Activated T-cell treated with anti-CD3 and anti-CD28 coated beads for 24 hours (primary cell): ENCODE measurements at places on chromosomes 13 and 19.

DNA sequence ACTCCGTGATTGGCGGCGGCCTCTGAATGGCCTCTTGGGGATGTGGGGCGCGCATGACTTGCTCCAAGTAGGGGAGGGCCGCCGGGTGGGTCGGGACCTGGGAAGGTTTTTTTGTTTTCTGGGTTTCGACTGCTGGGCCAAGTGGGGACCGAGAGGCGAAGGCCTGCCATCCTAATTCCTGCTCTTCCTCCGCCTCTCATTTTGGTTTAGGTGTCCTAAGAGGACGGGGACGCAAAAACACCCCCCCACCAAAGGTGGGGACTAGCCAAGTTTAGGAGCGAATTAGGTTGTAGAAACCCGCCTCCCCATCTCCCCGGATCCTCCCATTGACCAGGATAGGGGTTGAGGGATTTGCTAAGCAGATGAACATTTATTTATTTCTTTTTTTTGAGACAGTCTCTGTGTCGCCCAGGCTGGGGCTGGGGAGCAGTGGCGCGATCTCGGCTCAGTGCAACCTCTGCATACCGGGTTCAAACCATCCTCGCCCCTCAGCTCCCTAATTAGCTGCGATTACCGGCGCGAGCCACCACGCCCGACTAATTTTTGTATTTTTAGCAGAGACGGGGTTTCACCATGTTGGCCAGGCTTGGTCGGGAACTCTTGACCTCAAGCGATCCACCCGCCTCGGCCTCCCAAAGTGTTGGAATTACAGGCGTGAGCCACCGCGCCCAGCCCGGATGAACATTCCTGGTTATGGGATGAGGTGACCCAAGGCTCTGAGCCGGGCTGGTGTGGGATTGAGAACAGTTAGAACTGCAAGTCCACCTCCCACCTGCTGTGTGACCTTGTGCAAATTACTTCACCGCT, 838 bp downstream of the PPP2R1A start:
- DNase-seq, result no peak

DNA sequence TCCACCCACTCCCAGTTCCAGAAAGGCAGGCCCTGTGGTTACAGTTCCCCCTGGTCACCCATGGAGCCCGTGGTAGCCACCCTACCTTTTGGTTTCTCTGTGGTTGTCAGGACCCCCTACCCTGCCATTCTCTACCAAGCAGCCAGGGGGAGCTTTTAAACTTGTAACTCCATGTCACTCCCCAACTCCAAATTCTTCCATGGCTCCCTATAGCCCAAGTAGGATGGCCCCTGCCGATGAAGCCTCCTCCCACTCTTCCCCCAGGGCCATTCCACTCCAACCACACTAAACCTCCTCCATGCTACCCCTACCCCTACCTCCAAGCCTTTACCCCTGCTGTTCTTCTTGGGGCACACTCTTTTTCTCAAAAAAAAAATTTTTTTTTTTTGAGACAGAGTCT, 2.2 kb downstream of the S1PR2 start:
- DNase-seq, result no peak

- peak; percentile 46 for DNase-seq
These were observed 13.5 kb upstream of the TPM4 start for GRCh38 chr19:16062789-16063188.

DNA sequence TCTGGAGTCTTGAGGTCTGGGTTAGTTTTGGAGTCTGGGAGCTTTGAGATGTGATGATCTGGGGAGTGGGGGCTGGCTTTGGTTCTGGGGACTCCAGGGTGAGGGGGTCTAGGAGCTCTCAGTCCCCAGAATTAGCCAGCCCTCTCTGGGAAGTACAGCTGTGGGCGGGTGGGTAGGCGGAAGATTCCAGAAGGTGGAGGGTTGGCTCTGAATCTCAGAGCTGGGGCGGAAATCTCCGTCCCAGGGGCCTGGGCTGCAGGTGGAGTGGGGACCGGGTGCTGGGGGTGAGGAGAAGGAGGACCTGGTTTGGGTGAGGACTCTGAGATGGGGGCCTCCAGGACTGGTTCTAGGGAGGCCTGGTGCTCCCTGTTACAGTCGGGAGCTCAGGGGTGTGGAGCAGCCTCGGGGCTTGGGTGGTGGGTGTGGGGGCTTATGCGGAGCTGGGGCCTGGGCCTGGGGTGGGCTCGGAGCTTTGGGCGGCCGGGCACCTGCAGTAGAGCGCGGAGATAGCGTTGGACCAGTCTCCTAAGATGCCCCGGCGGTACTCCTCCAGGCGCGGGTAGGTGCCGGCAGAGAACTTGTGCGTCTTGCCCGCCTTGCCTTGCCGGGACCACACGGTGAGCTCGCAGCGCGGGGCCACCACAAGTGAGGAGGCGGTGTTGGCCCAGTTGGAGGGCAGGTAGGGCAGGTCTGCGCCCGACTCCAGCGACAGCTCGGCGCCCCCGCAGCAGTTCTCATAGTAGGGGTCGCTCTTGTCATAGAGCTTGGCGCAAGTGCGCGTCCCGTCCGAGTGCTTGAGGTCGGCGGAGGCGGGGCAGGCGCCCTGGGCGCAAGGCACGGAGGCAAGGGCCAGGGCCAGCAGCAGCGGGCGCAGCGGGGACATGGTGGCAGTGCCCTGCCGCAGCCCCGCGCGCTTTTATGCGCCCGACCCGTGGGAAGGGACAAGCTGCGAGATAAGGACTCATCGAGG, at the start of gene SYCN:
TSS of gene SYCN (minus strand) at position 892 of the 970 bp plus-strand sequence. CDS start at position 883, 9 bp downstream.
- DNase-seq, result no peak

GRCh38 chr13:70080012-70080411, 27.6 kb upstream of the ATXN8OS start:
- DNase-seq, result no peak

DNA sequence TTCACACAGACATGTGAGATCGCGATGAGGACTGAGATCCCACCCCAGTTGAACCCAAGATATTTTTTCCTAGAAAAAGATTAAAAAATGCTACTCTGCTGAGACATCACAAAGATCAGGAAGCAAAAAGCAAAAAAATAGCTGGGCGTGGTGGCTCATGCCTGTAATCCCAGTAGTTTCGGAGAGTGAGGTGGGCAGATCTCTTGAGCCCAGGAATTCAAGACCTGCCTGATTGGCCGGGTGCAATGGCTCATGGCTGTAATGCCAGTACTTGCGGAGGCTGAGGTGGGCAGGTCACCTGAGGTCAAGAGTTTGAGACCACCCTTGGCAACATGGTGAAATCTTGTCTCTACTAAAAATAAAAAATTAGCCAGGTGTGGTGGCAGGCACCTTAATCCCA, 1.1 kb downstream of the FUT3 start:
- DNase-seq, result no peak

DNA sequence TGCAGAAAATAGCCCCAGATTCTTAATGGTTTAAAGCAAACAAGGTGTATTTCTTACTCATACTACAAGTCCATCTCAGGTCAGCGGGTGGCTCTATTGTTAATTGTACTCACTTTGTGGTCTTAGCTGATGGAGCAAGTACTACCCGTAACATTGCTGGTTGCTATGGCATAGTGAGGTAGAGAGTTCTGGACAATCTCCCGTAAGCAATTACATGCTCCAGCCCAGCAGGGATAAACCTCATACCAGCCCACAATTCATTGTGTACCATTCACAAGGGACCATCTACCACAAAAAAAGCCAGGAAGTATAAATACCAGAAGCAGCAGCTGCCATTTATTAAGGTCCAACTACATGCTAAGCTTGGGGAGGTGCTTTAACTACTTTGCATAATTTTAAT, 167.1 kb downstream of the PCDH9 start:
- DNase-seq, result no peak

- DNase-seq, result no peak
These were observed 89.0 kb downstream of the DOCK9 start for GRCh38 chr13:98888890-98889279.

GRCh38 chr19:46862503-46862834, 1.7 kb downstream of the ARHGAP35 start:
- DNase-seq, result no peak

DNA sequence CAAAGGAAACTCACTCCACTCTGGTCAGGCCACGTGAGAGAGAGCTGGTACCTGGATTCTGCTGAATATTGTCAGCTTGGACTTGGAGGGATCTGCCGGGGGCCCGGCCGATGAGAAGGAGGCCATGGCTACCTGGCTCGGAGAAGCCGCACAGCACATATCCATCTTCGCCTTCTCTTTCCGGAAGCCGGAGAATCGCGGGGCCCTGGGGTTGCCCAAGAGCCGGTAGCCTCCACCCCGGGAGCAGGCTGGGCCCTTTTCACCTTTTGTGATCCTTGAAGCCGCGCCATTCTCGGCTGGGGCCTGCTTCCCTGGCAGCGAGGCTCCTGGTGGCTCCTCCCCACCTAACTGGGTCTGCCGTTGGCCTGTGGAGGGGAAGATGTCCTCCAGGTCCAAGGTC, 28.9 kb downstream of the ZNF541 start:
- DNase-seq, result no peak

DNA sequence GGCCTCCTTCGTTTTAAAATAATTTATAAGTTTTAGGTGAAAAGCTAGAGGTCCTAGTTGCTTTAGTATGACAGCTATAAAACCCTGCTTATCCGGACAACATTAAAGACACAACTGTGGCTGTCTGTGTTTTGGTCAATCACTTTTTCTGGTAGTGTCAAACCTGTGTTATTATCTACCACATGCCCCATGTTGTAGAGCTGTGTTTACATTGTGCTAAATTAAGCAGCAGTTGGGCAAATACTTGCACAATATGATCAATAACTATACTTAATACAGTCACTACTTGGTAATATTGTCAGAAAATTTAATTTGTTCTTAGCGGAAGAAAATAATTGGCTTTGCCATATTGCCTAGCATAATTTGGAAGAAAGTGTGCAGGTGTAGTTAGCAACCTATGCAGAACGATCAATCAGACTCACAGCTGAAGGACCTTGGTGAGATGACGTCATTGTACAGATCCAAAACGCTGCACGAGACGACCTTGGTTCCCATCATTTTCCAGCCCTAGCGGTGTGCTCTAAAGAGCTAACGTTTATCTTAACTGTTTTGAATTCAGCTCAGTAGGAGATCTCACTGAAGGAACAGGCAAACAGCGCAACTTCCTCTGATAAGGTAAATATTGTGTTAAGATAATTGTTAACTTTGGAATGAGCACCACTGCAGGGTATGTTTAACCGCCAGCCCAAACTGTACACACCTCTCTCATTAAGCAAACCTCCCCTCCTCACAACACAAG, 476.6 kb downstream of the IRS2 start:
- no peak for DNase-seq

GRCh38 chr19:38697641-38698071, 46.6 kb downstream of the CAPN12 start:
- no peak for DNase-seq

GRCh38 chr13:52160506-52160905, 1.1 kb upstream of the NEK3 start:
- DNase-seq, result no peak
